NCI-H2081 (cell line): ENCODE measurements at places on chromosomes 7 and 10.

DNA sequence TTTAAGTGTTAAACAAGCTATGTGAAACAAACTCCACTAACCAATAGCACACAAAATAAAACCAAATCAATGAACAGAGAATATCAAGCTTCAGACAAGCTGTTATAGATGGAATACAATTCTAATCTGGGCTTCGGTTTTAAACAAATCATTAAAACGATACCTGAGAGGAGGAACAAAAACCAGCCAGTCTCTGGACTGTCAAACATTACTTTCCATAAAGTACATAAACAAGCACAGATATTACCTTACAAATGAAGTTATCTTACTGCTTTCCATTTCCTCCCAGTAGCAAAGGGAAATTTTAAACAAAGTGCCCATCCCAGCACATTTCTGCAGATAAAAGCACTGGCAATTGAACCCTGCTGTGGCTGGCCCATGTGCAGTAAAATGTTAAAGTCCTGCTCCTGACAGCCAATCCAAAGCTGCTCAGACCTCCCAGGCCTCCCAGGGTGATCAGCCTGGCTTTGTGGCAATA lies 128.0 kb downstream of the NRCAM start:
- DNase-seq, result peak; percentile 34

GRCh38 chr10:130958003-130958402 lies 353.5 kb downstream of the TCERG1L start:
- DNase-seq, result no peak

DNA sequence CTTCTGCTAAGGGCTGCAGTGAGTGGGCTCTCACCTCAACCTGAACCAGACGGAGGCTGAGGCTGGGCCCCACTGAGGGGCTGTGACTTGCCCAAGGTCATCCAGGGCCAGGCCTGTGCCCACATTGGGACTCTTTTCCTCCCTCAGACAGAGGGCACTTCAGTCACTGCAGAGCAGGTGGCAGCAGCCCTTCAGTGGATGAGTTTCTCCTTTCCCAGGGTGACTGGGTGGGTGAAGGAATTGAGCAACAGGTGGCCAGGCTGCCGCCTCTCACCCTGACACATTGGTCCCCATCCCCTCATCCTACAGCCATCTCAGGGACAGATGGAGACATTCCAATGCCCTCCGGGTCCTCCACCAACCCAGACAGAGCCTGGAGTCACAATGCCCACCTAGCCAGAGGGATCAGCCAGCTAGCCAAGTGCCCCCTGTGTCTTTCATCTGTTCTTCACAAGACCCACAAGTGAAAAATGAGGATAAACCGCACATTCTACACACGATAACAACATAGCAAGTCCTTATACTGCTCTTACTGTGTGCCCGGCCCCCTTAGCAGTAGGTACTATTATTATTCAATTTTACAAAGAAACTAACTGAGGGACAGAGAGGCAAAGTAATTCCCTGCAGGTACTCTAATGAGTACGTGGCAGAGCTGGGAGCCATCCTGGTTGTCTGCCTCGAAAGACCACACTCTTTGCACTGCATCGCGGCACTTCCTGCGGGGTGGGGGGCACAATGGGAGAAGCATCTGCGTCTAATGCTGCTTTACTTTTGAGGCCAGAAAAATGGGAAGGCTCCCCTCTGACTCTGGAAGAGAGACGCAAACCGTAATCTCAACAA lies 1.7 kb upstream of the SLC18A3 start:
- no peak for DNase-seq

DNA sequence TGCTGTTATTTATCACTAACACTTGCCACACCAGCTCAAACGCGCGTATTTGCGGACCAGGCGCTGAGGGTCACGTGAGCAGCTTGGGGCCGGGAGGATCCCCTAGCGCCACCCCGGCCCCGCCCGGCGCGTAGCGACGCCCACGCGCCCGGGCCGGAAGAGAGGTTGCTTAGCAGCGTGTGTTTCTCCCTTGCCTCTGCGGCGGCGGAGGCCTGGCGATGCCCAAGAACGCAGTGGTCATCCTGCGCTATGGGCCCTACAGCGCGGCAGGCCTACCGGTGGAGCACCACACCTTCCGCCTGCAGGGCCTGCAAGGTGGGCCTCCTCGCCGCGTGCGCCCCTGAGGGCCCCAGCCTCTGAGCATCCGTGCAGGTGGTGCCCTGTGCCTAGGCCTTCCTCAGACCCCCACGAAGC lies at the start of gene C10orf53:
Gene C10orf53 (plus strand): TSS at position 172 of the 414 bp plus-strand sequence. CDS start 47 bp downstream, at position 219.
- peak; percentile 79 for DNase-seq

GRCh38 chr7:78329001-78329655 lies 530.6 kb downstream of the PHTF2 start:
- DNase-seq, result no peak

- DNase-seq, result no peak
Measured at GRCh38 chr10:51861051-51861450, 161.7 kb upstream of the CSTF2T start.

GRCh38 chr7:90569368-90569767 lies 26.8 kb upstream of the CDK14 start:
- peak; percentile 13 for DNase-seq

DNA sequence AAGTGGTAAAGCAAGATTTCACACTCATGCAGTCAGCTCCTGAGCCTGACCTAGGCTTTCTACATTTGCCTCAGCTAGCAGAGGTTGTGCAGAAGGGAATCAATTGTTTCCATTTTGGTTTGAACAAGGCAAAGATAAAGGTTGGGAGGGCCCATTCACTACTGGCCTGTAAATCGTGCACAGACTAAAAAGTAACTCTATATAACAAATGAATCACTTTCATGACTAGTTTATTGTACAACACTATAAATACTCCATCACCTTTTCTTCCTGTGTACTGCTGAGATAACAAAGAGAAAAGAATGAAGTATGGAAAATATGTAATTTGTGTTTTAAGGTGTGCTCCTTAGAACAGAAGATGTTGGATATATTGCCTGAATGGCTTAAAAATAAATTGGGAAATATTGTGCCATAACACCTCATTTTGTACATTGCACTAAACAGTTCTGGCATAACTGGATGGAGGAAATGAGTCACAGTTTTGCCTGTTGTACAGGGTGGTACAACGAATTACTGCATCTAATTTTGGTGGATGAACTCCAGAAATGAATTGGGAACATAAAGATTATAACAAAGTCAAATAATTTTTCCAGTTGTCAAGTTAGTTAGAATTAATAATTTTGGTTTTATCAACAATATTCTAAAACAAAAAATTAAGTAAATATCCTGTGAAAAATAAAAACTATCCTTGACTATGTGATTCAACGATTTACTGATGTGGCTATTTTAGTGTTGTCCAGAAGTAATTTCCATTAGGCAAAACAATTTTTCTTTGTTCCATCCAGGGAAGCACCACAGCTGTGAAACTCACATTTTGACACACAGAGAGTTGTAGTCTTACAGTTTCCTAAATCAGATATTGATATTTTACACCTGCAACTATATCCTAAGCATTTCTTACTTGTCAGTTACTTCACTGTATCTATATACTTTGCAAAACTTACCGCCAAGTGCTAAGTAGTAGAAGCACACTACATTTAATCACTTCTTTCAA lies 18.0 kb downstream of the SEMA3C start:
- no peak for DNase-seq

DNA sequence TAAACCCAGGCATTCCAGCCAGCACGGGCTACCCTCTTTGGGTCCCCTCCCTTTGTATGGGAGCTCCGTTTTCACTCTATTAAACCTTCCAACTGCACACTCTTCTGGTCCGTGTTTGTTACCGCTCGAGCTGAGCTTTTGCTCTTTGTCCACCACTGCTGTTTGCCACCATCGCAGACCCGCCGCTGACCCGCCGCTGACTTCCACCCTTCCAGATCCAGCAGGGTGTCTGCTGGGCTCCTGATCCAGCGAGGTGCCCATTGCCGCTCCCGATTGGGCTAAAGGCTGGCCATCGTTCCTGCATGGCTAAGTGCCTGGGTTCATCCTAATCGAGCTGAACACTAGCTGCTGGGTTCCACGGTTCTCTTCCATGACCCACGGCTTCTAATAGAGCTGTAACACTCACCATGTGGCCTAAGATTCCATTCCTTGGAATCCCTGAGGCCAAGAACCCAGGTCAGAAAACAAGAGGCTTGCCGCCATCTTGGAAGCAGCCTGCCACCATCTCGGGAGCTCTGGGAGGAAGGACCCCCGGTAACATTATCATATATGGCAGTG lies 14.5 kb downstream of the ZNF277 start:
- DNase-seq, result no peak

DNA sequence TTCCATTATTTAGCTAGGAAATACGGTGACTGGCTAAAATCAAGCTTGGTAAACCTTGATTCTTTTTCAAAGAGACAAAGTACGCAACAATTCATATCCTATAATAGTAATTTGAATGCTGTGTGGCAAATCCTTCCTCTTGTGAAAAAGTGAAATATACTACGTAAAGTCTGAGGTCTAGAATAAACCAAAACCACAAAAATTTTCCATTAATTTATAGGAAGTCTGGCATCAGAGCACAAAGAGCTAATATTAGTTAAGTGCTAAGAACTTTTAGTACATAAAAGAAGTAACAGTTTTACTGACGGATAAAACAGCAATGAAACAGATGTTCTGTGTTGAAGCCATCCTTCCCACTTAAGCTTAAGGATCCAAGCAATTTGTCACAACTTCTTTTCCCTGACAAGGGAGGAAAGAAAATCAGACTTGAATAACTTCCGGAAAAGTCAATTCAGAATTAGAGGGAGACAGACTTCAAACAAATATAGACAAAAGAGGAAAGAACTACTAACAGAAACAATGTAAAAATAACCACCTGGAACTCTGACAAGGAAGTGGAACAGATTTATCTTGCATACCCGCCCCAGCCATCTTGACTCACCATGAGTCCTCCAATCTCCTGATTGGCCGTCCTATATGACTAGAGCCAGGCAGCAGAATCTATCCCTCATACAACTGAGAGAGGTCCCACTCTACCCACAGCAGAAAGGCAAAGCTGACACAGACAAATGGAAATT lies 34.6 kb downstream of the RHEB start:
- no peak for DNase-seq

DNA sequence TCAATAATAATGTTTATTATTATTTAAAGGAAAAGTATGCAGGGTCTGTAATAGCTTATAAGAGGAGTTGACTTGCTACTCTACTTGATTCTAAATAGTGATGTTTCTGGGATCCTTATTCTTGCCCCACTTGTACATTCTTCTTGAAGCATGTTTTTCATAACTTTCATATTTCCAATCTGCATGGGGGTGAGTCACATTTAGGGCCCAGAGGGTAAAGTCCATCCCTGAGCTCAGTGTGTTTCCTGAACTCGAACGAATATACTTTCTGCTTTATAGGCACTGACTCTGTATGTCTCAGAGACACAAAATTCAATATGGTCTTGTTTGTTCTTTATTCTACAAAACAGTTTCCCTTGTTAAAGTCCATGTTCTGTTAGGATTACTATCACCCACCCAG lies 61.0 kb upstream of the SMIM30 start:
- no peak for DNase-seq

DNA sequence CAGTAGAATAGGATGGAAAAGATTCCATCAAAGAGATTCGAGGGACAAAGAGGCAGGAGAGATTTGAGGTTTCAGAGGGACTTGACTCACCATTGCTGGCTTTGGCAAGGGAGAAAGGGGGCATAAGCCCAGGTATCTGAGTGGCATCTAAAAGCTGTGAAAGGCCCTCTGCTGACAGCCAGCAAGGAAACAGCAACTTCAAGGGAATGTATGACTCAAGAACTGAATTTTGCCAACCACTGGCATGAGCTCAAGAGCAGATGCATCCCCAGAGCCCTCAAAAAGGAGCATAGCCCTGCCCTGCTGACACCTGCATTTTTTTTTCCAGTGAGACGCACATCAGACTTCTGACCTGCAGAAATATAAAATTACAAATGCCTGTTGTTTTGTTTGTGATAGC lies 19.6 kb upstream of the ADAM12 start:
- no peak for DNase-seq

DNA sequence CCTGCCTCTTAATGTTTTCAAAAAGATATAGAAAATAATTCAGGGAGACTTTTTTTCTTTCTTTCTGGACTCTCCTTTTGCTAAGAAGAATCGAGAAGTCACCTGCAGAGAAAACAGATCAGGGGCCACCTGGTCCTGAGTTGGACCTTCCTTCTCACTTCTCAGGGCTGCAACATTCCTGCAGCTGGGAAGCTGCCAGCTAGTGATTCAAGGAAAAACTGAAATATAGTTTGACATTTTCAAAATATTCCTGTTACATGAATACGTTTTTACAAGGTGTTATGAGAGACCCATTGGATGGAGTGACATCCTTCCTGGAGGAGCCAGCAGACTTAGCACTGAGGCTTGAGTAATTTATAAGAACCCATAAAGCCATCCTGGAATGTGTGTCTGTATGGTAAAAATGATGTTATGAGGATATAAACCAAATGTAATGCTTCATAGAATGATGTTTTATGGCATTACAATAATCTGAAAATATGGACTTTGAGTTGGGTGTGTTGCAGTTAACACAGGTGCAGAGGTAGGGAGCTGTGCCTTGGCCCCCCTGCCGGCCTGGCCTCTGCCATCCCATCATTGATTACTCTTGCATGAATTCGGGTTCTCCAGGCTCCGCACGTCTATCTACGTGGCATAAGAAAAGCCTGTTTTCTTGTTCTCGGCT lies 149.7 kb downstream of the PAXIP1 start:
- no peak for DNase-seq

GRCh38 chr7:64557601-64558322 lies 5.1 kb downstream of the ZNF680 start:
- DNase-seq, result peak; percentile 6

GRCh38 chr7:153087498-153087897 lies 327.9 kb downstream of the ACTR3B start:
- DNase-seq, result no peak

DNA sequence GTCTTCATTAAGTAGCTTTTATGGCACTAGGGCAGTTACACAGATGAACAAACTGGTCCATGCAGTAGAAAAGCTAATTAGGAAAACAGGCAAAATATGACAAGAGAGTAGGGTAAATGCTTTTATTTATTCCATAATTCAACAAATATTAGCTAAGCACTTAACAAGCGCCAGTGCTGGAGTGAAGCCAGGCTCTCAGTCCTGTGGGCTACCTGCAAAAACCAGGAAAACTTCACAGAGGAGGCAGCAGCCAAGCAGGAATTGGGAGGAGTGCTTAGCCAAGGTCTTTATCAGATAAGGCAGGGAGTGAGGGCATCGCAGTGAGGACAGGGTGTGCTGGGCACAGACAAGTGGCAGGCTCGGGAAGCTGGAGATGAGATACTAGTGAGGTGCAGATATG lies 4.9 kb upstream of the KAT6B start:
- DNase-seq, result no peak

- DNase-seq, result no peak
Measured at GRCh38 chr7:24755541-24756407, 1.5 kb downstream of the GSDME start.

- no peak for DNase-seq
Measured at GRCh38 chr7:26574476-26574875, 282.8 kb downstream of the SNX10 start.

- no peak for DNase-seq
Measured at GRCh38 chr10:114058297-114058696, 14.6 kb downstream of the ADRB1 start.

DNA sequence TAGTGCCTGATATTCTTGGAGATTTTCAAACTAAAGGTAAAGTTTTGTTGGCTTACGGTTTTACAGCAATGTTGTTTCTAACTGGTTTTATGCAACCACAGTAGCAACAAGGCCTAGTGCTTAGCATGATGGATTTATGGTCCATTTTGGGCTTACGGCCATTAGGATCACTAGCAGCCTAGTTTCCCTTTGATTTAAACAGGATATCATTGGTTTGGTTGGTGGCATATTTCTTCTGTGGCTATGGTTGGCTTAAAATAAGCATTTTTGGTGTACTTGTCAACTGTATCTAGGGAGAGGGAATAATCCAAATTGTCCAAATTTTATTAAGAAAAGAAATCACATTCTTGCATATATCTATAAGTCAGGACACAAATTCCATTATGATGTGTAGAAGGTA lies 194.0 kb downstream of the HDAC9 start:
- no peak for DNase-seq

GRCh38 chr10:75334720-75335119 lies 66.8 kb downstream of the ZNF503 start:
- DNase-seq, result no peak
